SW 1271 (cell line): ENCODE measurements at places on chromosomes 5 and 9.
A peak's percentile ranks its signal among the peaks of the same experiment; 100 is the strongest.

- no peak for DNase-seq
Observed at GRCh38 chr9:109245310-109245897, 75.5 kb downstream of the EPB41L4B start.

DNA sequence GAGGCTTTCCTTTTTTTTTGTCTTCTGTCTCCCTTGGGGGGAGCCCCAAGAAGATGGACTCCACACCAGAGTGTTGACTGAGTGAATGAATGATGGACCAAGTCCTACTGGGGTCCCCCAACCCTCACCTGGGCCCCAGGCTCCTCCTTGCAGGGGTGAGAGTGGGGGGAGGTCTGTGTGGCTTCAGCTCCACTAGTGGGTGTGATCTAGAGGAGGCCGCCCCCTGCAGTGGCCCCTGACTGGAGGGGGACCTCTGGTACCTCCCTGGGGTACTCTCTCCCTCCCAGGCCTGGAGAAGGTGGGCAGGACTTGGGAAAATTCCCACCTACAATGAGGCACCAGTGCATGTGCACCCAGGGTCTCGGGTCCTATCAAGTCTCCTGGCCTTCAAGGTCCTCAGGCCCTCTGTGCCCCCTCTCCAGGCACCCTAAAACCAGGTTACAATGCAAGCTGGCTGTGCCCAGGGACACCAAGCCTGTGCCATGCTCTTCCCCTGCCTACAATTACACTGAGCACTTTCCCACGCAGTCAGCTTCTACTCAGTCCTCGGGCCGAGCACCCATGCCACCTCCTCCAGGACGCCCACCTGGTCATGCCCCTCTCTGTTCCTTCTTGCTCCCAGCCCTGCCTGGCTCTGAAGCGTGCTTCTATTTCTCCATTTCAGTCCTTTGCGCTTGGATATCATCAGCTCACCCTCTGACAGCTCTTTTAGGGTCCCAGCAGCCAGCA is 117.2 kb upstream of the PHYKPL start:
- no peak for DNase-seq

- no peak for DNase-seq
Observed at GRCh38 chr9:75039801-75040200, 11.7 kb upstream of the CARNMT1 start.

DNA sequence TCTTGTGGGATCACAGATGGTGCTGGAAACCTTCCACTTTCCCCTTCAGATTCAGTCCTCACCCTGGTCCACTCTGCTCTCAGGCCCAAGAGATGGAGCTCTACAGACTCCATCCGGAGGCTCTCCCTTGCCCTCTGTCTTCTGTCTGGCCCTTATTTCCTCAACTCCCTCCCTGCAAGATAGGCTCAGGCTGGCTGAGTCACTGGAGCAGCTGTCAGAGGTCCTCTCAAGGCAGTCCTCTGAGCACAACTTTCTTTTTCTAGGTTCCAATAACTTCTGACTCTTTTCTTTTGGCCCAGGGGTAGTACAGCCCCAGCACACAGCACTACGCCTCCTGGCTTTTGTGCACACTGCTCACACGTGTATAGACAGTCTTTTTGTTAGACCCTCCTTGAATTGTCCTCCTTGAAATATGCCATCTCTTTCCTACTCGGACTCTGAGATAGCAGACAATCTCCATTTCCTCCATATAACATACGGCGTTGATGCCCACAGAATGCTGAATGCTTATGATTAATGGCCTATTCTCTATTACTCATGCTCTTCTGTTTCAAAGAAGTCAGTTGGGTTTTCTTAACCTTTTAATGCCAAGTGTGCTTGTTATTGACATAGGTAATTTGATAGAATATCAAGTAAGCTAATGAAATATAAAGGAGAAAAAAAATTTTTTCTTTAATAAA is 193.1 kb downstream of the SLC12A2 start:
- no peak for DNase-seq

- DNase-seq = no peak
Observed at GRCh38 chr9:3118081-3118480, 274.2 kb upstream of the PUM3 start.

DNA sequence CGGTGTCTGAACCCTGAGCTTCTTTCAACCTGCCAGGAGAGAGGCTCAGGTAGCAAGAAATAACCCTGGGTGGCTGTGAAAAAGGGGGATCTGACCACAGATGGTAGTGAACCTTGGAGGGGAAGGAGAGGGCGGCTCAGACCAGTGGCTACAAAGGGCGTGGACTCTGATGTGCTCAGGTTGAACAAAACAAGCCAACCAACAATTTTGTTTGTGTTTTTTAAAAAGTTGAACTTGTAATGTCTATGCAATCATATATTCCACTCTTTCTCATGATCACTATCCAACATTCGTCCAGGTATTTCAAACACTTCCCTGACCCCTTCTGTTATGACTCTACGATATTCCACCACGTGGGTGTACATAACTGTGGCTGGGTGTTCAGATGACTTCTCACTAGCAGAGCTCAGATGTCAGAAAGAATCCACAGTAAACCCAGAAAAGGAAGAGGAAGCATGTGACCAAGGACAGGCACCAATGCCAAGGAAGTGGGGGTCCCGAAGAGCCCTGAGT is 20.0 kb downstream of the PTPN3 start:
- no peak for DNase-seq

- DNase-seq = no peak
Observed at GRCh38 chr5:138819081-138819480, 56.1 kb downstream of the LRRTM2 start.

DNA sequence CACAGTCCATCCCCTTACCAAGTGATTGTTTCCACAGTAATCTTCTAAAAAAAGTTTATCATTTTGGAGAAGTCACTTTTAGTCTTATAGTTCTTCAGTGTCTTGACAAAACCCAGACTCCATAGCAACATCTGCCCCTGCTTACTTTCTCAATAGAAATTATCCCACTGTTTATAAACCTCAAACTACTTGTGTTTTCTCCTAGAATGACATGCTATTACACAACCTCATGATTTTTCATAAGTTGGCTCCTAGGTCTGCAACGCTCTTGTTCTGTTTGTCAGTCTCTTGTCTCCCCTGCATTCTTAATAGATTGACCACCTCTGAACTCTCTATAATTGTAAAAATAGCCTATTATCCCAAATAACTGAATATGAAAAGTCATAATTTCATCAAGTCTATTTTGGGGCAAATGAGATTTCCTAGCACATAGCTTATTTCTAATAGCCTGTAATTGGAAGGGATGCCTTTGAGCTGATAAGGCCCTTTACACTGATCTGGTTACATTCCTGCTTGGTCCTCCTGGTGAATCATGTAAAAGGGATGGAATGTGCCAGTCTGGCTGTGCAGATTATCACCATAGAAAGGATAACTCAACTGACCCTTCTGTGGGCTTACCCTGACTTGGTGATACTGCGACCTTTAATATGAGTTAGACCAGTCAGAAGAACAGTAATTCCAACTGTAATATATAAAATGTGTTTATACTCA is 69.6 kb downstream of the CHSY3 start:
- no peak for DNase-seq

GRCh38 chr9:2039294-2040180 is 24.4 kb downstream of the SMARCA2 start:
- DNase-seq = no peak

- peak; percentile 16 for DNase-seq
Observed at GRCh38 chr9:89311346-89312221, 589 bp downstream of the CKS2 start.

- no peak for DNase-seq
Observed at GRCh38 chr9:85515021-85515420, 226.7 kb downstream of the AGTPBP1 start.

DNA sequence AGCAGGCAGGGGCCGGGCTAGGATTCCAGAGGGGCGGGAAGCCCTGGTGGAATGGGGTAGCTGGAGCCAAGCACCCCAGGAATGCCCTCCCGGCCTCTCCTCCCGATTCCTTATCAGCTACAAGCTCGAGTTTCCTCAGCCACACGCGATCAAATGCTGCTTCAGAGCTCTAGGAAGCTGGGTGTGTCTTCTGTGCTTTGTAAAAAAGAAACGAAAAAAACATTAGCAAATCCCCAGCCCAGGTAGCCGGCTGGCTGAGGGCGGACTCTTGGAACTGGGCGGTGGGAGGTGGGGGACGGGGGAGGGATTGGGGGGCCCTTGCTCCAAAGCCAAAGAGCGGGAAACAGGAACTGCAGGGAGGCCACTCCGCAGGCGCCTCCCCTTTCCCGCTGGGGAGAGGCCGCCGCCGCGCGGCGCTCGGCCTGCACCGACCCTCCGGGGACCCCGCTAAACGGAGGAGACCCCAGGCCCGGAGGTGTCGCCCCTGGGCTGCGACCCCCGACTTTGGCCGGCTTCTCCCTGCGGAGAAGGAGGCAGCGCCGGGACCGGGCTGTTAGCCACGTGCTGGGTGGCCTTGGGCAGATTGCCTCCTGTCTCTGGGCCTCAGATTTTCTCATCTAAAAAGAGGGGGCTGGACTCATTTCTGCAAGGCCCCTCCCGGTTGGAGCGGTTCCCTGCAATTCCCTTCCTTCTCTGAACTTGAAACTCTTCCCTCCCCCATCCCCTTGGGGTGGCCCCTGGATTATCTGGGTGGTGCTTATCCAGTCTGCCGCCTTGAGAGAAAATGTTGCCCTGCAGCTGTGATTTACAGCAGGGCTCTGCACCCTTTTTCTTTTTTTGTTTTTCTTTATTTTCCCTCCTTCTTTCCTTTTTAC is 40.9 kb upstream of the FABP6 start:
- no peak for DNase-seq

- DNase-seq = no peak
Observed at GRCh38 chr9:112894041-112894440, 3.4 kb upstream of the SLC46A2 start.

DNA sequence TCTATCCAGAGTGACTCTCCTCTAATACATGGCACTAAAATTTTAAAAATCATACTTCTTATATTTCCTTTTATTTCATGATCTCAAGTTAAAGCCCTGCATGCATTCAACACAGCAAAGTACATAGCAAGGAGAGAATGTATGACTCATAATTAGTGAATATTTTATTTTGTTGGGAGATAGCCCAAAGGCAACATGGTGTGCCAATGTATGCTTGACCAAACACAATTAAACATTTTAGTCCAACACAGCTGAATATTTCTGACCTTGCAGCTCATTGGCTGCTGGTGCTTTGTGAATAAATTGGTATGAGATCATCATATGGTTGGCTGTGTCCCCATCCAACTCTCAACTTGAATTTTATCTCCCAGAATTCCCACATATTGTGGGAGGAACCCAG is 103.5 kb downstream of the NPR3 start:
- no peak for DNase-seq

DNA sequence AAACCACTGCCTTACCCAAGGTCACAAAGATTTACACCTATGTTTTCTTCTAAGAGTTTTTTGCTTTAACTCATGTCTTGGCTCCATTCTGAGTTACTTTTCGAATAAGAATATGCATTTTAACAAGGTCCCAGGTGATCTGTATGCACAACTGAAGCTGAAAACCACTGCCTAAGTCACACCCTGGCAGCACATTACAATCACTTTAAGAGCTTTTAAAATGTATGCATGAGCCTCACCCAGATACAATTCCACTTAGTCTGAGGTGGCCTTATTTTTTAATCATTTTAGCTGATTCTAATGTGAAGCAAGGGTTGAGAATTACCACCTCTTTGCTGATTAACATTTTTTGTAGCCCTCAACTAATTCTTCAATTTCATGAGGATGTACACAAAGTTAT is 29.5 kb downstream of the IDNK start:
- no peak for DNase-seq

- no peak for DNase-seq
Observed at GRCh38 chr5:36768450-36768849, 108.1 kb upstream of the NIPBL start.

DNA sequence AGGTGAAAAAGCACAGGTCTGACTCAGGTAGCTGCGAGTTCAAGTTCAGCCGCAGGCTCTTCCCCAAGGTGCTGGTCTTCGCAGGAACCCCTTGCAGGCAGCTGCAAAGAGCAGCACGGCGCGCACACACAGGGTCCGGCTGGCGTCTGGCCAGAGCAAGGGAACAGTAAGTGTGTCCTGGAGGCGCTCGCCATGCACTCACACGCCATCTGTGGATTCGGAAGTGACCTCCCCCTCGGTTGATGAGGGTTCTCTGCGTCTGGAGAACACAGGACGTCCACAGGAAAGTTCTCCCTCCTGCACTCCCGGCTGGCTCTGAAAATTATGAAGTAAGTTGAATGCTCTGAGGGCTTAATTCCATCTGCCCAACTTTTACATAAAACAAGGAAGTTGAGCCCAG is 14.0 kb upstream of the EGFL7 start:
- no peak for DNase-seq

DNA sequence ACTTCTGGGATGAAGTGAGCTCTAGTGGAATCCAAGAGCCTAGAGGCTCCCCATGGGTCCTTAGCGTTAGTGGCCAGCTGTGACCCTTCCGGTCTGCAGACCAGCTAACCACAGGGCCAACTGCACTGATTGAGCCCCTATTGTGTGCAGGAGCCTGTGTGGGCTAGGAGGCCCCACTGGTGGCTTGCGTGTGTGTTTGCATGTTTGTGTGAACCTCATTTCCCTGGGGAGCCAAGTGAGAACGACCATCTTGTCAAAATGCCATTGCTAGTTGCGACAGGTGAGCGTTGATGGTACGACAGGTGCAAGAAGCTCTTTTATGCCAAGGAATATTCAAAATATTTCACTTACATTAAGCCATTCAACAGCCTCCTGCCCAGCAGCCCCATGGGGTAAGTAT is 44.1 kb upstream of the ANKRD33B start:
- DNase-seq = no peak

DNA sequence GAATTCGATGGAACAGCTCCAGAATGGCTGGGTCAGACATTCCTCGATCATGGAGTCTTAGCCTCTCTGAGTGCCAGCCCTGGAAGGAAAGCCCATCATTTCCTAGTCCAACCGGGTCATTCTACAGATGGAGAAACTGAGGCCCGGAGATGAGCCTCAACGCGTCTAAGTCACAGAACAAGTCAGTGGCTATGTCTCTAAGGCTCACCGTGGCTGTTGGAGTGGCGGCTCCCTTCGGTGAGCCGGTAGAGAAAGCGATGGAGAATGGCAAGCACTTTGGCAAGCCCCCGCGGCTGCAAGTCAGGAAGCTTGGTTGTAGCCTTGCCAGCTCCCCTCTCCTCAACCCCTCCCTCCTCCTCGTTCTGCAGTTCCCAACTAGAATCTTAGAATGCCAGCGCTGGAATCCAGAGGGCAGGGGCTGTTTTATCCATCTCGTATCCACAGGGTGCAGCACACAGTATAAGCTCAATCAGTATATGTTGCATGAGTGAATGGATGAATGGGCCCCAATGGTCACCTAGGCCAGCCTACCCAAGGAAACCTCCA is 438 bp upstream of the ARSI start:
- no peak for DNase-seq

DNA sequence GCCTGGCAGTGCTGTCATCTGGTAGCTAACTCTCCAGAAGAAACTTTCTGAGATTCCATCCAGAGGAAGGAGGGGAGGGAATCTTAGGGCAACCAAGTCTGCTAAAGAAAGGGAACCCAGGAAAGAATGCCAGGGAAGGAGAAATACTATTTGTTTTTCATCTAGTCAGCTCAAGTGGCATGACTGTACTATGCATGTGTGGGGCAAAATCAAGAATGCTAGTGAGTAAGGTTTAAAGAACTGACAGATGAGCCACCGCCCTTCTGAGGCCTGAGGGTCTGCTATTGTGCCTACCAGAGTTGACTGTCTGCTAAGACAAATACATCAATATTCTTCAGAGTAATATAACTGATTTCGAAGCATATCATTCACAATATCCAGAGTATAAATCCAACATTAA is 204.2 kb downstream of the SLC12A2 start:
- DNase-seq = no peak
